ENCODE measurements at places on chromosomes 1 and 21.

- no peak for DNase-seq
Measured at GRCh38 chr1:221867003-221867402, 125.1 kb upstream of the DUSP10 start.

- no peak for DNase-seq
Measured at GRCh38 chr1:41023279-41023990, 1.9 kb upstream of the SLFNL1 start.

DNA sequence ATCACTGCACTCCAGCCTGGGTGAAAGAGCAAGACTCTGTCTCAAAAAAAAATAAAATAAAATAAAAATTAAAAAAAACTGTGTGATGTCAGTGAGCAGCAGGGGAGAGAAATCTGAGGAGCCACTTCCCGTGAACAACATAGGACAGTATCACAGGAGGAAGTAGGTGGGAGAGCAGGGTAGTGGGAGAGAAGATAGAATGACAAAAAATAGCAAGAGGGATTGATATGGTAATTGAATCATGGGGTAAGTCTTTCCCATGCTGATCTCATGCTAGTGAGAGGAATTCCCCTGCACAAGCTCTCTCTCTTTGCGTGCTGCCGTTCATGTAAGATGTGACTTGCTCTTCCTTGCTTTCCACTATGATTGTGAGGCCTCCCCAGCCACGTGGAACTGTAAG is 81.6 kb upstream of the PBX1 start:
- no peak for DNase-seq

DNA sequence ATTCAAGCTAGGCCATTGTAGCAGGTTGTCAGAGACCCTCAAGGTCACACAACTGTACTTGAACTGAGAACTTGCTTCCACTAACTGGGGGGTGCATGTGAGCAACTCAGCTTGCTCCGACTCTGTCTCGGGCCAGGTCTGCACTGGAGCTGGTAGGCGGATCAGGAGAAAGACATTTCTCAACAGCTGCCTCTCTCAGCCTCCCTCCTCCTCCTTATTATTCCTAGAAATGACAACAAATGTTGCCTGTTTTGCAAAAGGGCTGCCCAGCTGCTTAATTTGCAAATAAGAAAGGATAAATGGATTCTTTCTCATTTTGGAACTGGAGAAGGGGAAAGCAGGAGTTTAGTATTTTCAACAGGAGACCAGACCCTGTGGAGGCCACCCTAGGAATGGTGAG is 140.5 kb downstream of the RHOU start:
- no peak for DNase-seq

DNA sequence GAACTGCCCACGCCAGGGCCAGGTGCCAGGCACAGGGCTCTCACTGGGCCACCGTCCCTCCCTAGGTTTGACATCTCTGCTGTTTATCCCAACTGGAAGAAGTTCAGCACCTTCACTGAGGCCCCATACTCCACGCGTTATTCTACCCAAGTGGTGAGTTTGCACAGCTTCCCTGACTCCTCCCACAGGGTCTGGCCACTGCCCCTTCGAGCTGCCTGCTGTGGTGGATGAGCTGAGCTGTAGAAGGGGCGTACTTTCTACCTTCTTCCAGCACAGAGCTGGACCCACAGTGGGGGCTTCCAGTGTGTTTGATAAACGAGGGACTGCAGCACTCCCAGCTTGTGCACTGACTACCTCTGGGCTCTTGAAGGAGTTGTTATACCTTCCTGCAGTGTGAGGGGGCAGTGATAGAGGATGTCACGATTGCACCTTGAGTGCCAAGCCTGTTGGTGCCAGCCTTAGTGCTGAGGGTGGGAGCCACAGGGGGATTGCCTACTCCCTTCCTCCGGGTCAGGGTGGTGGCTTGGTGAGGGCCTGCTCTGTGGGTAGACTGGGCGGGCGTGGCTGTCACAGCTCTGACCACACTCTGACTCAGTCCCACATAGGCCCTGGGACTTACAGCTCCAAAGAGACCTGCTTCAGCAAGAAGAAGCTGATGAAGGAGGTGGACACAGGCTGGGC is 5.9 kb upstream of the TTC22 start:
- no peak for DNase-seq

GRCh38 chr1:206513312-206514111 is 6.2 kb downstream of the RASSF5 start:
- DNase-seq = no peak

GRCh38 chr1:51877434-51878307 is 856 bp downstream of the NRDC start:
- peak; percentile 35 for DNase-seq

GRCh38 chr1:179814546-179814838 is 63.1 kb downstream of the TOR1AIP2 start:
- peak; percentile 84 for DNase-seq

DNA sequence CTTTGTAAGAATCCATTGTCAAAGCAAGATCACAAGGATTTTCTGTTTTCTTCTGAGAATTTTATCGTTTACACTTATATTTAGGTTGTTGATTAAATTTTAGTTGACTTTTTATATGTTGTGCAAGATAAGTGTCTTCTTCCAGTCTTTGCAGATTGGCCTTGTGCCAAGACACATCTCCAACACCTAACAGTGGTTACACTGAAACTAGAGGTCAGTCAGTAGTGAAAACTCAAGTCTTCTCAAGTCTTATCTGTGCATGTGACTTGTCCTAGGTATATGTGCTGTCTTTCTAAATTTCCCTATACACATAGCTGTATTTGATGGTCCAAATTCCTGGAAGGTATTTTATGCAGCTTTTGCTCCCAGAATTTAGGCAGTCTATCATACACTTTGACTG is 1183.2 kb upstream of the B3GALT2 start:
- DNase-seq = no peak

Data from Kasumi-1 (cell line).